ENCODE measurements at places on chromosomes 7 and 10. TPM values are rescaled to one million over a fixed set of nuclear protein-coding genes. Genes with fewer than 3 reads are reported as not detected.

The PIP gene
- polyA plus RNA-seq: not detected

The MBL2 gene
- polyA plus RNA-seq: not detected

The H2BK1 gene
- polyA plus RNA-seq: not detected

The CDH23 gene
- 1.0 TPM for polyA plus RNA-seq

The OR9A2 gene
- not detected for polyA plus RNA-seq

The CUZD1 gene
- polyA plus RNA-seq: 0.17 TPM

The LBX1 gene
- 7.9 TPM for polyA plus RNA-seq

The GTF2I gene
- 29.2 TPM for polyA plus RNA-seq

The LIPJ gene
- polyA plus RNA-seq: 0.04 TPM

The ENTPD7 gene
- polyA plus RNA-seq: 0.92 TPM

The ABCB1 gene
- 0.59 TPM for polyA plus RNA-seq

The CEP41 gene
- polyA plus RNA-seq: 3.0 TPM

The CNNM1 gene
- polyA plus RNA-seq: 0.01 TPM

The CDHR1 gene
- 0.03 TPM for polyA plus RNA-seq

The FAM149B1 gene
- polyA plus RNA-seq: 8.2 TPM

All from psoas muscle (tissue), 8 donors.